ENCODE measurements at places on chromosomes 12 and 14.
A peak's percentile ranks its signal among the peaks of the same experiment; 100 is the strongest.

DNA sequence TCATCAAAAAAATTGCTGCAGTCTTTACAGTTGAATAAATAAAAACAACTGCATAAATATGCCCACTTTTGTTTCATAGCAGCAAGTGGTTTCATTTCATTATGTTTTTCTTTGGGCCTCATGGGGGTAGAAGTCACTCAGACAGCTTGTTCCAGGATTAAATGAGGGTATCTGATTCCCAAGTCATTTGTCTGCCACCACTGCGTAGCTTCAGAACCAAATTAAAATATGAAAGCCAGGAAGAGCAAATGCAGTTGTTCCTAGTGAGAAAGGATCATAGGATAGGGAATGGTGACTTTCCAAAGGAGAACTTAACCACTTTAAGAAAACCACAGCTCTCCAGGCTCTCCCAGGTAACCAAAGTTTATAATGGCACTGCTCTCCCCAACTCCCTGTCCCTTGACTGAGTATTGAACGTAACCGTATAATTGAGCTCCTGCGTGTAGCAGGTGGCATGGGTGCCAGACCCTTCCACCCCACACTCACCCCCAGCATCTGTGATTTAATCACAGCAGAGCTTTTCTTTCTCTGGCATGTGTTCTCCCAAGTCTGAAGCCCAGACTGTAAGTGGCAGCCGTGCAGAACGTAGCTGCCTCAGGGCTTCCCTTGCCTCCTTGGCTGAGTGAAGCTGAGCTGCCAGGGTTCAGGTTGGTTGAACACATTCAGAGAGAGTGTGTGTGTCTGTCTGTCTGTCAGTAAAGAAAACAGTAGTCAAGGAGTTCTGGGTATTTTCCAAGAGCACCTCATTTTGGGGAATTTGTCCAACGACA is 11.3 kb upstream of the KCNH3 start:
- no peak for DNase-seq

- DNase-seq = no peak
These were observed 440.7 kb downstream of the CCER1 start for GRCh38 chr12:90514325-90514724.

- DNase-seq = no peak
These were observed 16.1 kb upstream of the PLEKHG6 start for GRCh38 chr12:6294156-6295093.

DNA sequence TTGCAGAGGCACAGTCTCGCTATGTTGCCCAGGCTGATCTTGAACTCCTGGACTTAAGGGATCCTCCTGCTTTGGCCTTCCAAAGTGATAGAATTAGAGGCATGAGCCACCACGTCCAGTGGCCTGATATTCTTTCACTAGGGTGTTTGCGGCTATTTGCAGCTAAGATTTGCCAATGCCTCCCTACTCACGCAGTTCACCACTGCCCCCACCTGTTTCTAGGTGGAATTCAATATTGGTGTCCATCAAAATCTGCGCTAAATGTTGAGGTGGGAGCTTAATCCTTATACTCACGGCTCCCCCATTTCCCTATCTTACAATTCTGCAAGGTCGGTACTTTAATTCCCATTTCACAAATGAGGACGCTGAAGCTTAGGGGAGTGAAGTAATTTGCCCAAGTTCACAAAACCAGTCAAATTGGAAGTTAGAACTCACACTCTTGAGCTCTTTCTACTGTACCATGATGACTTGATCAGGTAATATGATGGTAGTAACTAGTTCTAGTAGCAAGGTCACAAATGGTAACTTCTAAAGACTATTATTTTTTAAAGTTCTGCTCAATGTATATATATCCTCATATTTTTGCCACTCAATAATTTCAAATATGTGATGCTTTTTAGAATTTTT is 22.1 kb upstream of the LRRC9 start:
- DNase-seq = peak; percentile 81

DNA sequence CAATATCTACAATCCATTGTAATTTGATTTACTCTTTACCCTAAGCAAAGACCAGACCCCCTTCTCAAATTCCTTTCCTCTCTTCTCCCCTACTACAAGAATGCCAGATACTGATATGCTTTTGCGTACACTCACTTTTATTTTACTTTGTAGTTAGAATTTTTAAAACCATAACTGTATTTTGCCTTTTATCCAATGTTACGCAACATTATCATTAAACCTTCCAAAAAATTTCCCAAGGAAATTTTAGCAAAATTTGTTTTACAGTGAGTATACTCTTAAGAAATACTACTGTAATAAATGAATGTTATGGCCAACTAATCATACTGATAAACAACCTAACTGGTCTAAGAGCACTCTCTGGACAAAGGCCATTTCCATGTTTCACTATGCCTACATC is 22.3 kb downstream of the ATP2B1 start:
- no peak for DNase-seq

GRCh38 chr12:92442782-92443181 is 260.0 kb upstream of the PLEKHG7 start:
- DNase-seq = peak; percentile 27

DNA sequence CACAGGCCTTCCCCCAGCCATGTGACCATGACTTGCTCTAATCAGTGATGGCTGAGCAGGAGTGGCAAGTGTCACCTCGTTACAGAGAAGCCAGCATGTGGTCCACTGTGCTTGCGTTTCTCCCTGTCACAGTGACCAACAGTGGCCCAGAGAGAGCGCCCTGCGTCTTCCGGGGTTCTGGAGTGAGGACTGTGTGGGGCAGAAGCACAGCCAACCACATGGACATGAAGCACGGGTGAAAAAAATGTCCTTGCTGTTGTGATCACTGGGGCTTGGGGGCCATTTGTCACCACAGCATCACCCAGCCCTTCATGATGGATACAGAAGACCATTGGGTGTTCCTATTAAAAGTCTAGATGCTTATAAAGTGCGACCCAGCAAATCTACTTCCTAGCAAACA is 174.6 kb upstream of the C14orf180 start:
- no peak for DNase-seq

- DNase-seq = peak; percentile 84
These were observed 6.0 kb upstream of the UBE2N start for GRCh38 chr12:93447555-93448290.

- no peak for DNase-seq
These were observed 21.4 kb downstream of the BCL2L14 start for GRCh38 chr12:12091977-12092663.

GRCh38 chr12:20376984-20377383 is 8.6 kb downstream of the PDE3A start:
- DNase-seq = no peak

DNA sequence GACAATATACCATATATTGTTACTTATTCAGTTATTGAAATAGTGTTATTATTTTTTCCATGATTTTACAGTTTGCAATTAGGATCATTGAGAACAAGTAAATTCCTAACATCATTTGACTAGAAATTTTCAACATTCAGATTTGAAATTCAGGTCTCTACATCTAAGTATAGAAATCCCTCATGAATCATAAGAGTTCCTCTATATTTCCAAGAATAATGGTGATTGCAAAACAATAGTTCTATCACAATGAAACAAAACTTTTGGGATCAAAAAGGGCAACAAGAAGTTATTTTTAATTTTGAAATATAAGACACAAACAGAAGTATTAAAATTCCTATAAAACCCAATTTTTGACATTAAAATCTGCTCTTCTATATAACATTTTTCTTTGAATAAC is 10.8 kb downstream of the CLEC1A start:
- peak; percentile 42 for DNase-seq

DNA sequence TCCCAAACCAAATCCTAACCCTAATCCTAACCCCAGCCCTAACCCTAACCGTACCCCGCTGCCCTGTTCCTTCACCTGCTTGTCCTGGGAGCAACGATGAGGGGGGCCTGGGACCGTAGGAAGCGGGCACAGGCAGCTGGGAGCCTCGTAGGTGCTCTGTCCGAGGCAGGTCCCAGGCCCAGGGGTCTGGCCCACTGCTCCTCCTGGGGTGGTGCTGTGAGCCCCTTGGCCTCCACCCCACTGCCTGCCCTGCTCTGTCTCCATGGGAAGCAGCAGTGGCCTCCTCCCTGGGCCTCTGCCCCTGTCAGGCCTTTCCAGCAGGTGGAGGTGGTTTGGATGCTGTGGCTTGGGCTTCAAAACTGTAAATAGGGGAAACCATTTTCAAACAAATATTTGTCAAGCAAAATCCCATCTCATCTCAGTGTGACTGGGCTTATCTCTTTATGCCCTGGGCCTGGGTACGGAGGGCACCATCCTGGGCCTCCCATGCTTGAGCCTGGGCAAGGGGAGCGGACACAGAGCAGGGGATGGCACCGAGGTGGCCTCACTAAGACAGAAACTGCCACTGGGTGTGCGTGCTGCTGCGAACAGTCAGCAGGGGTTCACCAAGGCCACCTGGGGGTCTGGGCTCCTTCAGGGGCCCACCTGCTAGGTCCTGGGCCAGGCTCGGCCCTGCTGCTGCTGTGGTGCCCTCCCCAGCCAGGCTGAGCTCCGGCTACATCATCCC is 3.7 kb upstream of the BEGAIN start:
- DNase-seq = no peak

- DNase-seq = peak; percentile 90
These were observed 9.4 kb upstream of the WNT5B start for GRCh38 chr12:1619587-1619986.

DNA sequence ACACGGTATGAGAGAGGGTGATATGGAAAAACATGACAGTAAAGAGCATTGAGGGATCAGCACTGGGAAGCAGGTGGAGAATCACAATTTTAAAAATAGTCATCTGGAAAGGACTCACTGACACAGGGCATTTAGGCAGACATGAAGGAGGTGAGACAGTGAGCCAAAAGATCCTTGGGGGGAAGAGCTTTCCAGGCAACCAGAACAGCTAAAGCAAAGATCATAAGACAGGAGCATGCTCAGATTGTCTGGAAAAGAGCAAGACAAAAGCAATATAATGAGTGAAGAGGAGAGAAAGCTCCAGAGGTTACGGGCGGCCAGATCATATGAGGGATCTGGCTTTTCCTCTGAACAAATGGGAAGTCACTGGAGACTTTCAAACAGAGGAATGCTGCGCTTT is 63.9 kb downstream of the DENND5B start:
- no peak for DNase-seq
